ENCODE measurements at places on chromosomes 3 and 15.

DNA sequence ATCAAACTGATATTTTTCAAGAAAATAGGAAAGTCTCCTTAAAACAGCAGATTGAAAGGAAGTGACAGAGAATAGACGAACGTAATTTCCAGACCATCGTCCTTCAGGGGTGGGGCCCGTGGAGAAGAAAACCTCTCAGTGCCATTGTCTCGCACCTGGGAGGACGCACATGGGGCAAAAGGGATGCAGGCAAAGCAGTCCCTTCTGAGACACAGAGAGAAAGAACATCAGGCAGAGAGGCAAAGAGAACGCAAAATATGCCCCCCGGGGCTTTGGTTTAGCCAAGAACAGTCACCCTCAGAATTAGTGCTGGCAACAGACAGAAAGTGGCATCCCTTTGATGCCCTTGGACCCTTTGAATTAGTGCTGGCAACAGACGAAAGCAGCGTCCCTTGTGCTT, 37.0 kb downstream of the MUC20 start:
- no peak for DNase-seq

DNA sequence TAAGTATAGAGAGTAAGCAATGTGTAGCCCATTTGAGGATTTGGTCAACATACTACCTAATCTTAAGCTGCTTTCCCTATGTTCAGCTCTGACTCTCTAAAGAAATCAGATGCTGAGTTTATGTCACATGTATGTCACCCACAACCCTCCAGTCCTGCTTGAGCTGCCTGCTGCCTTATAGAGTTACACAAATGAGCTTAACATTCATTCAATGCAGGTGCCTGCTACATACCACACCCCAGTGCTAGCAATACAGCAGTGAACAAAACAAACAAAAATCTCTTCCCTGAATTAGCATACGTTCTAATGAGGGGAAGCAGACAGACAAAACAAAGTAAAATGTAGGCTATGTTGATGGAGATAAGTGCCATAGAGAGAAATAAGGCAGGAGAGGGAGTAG, 93.0 kb downstream of the HHLA2 start:
- no peak for DNase-seq

GRCh38 chr3:143436231-143436930, 316.8 kb downstream of the CHST2 start:
- DNase-seq: peak; percentile 69

DNA sequence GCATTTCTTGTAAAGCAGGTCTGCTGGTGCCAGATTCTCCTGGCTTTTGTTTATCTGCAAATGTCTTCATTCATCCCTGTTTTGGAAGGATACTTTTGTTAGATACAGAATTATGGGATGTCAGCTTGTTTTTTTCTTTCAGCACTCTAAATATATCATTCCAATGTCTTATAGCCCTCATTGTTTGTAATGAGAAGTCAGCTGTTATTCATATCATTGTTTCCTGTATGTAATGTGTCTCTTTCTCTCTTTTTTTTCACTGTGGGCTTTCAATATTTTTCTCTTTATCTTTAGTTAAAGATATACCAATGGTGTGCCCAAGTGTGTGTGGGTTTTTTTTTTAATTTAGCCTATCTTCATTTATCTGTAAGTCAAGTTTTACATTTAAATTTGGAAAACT, 65.6 kb upstream of the DCP1A start:
- DNase-seq: no peak
